NCI-H446 (cell line): ENCODE measurements at places on chromosomes 16 and 17.
A peak's percentile ranks its signal among the peaks of the same experiment; 100 is the strongest.

GRCh38 chr16:87823181-87823929, 46.0 kb downstream of the SLC7A5 start:
- DNase-seq = no peak

DNA sequence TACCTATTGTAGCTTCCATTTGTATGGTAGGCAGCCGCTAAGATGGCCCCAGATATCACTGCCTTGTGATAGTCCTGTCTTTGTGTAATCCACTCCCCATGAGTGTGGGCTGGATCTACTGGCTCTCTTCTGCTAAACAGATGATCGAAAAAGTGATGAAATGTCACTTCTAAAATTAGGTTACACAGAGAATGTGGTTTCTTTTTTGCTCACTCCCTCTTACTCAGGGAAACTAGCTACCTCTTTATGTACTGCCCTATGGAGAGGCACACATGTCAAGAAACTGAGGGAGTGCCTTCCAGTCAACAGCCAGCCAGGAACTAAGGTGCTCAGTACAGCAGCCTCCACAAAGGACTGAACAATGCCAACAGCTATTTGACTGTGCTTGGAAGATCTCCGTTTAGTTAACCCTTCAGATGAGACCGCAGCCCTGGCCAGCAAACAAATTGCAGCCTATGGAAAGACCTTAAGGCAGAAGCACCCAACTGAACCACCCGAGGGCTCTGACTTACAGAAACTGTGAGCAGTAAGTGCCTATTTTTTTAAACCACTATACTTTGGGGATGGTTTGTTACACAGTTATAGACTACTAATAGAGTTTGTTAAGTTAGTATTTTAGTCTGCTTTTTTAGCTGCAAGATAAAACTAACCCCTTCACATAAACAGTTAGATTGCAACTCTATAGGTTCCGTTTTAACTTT, 113.2 kb upstream of the MAF start:
- no peak for DNase-seq

GRCh38 chr16:75026892-75027391, 28.1 kb downstream of the ZNRF1 start:
- DNase-seq = no peak

DNA sequence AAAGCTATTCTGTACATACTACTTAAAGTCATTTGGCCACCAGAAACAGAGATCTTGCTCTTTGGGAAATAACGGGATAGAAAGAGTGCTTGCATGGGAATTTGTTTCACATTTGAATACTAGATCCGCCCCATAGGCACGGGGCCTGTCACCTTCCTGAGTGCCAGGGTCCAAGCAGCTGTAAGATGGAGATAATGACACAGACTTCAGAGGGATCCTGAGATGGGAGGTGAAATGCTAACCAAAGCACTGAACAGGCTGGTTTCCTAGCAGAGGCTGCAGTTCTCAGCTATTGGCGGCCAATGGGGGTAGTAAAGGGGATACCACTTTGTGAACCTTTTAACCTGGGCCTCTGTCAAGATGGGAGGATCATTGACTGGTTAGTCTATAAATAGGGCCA, 225.4 kb downstream of the IRF8 start:
- no peak for DNase-seq

DNA sequence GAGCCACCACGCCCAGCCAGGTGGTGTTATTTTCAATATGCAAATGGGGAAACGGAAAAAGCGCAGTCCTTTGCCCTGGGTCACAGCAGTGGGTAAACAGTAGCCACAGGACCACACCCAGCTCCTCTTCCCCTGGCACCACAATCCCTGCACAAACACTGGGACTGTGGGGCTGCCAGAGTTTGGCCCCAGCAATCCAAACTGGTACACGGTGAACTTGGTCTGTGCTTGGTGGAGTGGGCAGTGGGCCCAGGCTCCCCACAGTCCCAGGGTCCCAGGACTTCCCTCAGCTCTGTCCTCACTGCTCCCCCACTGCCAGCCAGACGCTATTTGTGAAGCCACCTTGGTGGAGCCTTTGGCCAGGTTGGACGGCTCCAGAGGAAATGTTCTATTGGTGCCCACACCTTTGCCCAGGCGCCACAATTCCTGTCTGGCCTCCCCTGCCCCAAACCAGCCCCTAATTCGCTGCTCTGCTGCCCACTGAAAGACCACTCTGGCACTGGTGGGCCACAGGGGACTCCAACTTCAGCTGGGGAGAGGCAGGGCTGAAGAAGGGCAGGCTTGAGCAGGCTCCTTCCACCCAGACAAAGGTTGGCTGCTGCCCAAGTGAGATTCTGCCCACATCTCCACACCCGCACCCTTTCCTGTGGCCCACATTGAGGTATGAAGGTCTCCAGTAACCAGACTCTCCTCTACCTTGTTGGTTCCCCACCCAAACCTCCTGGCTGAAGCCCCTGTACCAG, 2.1 kb downstream of the CHAD start:
- DNase-seq = no peak

DNA sequence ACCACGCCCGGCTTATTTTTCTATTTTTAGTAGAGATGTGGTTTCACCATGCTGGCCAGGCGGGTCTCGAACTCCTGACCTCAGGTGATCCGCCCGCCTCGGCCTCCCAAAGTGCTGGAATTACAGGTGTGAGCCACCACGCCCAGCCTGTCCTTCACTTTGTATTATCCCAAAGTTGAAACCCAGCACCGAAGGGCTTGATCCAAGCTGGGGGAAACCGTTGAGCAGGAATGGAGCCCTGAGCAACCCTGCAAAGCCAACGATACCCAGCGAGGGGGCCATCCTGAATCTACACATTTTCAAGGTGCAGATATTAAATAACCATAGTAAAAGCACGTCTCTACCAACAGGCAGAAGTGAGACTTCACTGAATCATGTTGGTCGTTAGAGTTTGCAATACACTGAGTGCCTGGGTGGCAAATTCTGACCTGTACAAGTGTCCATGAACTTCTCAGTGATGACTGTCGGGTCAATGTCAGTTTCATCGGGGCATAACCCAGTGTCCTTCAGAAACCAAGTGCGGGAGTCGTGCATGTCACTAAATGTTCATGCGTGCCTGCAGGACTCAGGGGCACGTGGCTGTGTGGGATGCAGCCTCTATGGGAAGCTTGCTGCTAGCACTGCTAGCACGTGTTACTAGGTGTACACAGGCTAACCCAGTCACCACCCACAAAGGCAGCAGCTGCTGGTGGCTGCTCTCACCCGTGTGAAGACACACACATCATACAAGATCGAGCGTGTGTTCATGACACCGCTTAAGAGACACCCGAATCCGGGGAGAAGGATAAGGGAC, 10.5 kb upstream of the RBFOX3 start:
- no peak for DNase-seq

DNA sequence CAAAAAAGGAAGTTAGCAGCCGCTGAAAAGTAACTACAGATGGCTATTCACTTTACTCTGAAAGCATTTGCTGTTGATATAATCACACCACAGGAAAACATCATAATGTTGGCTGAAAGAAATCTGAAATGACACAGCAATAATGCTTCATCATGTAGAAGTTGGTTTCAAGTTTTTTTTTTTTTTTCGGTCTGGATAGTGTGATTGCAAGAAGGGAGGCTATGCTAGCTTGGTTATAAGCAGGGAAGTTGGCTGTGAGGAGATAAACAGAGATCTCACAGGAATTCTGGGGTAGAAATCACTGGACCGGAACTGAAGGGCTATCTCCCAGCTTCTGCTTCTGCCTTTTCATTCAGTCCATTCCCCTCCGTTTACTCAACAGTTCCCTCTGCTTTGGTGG, 57.9 kb downstream of the MYO1D start:
- no peak for DNase-seq

GRCh38 chr17:27442702-27443101, 13.5 kb upstream of the KSR1 start:
- DNase-seq = no peak

- no peak for DNase-seq
Observed at GRCh38 chr17:28527859-28528258, 21.7 kb downstream of the FOXN1 start.

DNA sequence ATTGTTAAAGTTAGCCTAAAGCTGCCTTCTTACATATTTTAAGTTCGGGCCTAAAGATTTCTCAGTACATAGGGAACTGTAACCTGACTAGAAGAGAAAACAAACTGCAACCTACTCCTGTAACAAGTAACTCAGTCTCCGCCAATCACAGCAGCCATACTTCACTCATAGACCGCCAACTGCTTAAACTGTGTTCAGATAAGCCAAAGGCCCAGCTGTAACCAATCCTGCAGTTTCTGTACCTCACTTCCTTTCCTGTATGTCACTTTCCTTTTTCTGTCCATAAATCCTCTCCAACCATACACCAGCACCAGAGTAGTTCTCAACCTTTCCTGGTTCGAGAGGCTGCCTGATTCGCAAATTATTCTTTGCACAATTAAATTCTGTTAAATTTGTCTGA, 41.5 kb downstream of the GLG1 start:
- no peak for DNase-seq

DNA sequence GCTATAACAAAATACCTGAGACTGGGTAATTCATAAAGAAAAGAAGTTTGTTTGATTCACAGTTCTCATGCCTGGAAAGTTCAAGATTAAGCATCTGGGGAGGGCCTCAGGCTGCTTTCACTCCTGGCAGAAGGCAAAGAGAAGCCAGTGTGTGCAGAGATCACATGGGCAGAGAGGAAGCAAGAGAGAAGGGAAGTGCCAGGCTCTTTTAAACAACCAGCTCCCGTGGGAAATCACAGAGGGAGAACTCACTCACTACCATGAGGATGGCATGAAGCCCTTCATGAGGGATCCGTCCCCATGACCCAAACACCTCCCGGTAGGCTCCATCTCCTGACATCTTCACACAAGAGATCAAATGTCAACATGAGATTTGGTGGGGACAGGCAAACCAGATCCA, 501.6 kb downstream of the MAF start:
- DNase-seq = no peak

DNA sequence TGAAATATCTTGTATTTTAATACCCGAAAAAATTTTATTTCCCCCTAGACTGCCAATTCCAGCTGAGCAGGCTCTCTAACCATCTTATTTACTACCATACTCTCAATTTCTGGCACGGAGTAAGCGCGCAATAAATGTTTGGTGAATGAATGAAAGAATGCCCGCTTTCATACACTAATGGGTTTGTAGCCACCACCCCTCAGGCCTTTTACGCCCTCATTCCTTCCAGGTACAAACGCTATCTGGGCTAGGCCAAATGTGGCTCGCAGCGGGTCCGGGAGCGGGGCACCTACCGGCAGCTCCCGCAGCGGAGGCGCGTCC, 536 bp upstream of the PLD2 start:
- no peak for DNase-seq

DNA sequence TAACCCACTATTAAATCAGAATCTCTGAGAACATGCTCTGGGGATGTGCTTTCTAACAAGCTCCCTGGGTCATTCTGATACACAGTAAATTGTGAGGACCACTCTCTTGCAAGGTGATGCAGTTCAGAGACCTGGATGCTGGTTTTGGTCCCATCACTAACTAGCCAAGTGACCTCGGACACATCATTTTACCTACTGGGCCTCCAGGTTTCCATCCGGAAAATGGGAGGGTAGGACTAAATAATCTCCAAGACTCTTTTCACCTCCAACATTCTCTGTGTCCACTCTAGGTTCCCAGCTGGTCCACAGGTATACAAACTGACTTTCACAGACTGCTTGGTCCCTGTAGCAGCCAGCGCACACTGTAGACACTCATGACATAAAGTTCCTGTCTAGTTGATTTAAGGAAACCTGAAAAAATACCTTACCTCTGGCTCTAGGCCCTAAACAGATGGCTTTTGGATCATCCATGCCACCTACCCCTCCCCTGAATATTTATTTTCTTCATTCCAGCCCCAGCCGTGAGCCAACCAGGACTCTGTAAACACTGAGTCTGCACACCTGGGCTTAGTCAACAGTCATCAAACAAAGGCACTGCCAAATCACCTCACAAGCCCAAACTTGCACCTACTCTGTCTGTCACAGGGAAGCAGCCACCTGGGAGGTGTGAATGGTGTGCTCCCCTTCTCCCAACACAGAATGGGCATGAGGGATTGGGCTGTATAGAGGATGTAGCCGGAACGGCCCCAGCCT, 51.3 kb upstream of the MRPS23 start:
- no peak for DNase-seq

DNA sequence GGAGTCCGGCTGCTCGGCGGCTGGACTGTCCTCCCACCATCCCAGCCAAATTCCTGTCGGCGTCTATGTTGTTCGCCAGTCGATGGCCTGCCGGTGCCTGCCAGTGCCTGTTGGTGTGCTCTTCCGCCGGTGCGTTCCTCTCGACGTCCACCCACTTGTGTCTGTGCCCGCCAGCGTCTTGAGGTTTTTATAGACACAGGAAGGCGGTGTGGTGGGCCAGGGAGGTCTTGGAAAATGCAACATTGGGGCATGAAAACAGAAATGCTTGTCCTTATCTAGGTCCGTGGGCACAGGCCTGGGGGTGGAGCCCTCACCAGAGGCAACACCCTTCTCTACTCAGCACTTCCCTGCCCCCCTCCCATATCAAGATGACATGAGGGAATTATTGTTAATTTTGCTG, 167.8 kb downstream of the IRF8 start:
- DNase-seq = no peak

DNA sequence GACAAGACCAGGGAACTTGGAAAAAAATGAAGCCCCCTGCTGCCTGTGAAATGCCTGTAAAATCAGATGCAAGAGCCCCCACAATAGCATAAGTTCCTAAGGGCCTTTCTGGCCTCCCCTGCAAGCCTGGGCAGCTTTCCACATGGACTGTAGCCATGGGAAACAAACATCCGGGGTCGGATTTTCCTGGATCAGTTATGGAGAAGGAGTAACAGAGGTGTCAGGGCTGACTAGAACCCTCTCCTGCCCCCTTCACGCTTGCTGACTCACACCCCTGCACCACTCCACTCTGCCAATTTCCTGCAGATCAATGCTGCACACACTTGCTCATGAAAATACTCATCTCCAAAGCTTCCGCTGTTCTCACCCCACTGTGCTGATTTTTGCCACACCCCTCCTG, 258.6 kb downstream of the CBLN1 start:
- DNase-seq = peak; percentile 54

DNA sequence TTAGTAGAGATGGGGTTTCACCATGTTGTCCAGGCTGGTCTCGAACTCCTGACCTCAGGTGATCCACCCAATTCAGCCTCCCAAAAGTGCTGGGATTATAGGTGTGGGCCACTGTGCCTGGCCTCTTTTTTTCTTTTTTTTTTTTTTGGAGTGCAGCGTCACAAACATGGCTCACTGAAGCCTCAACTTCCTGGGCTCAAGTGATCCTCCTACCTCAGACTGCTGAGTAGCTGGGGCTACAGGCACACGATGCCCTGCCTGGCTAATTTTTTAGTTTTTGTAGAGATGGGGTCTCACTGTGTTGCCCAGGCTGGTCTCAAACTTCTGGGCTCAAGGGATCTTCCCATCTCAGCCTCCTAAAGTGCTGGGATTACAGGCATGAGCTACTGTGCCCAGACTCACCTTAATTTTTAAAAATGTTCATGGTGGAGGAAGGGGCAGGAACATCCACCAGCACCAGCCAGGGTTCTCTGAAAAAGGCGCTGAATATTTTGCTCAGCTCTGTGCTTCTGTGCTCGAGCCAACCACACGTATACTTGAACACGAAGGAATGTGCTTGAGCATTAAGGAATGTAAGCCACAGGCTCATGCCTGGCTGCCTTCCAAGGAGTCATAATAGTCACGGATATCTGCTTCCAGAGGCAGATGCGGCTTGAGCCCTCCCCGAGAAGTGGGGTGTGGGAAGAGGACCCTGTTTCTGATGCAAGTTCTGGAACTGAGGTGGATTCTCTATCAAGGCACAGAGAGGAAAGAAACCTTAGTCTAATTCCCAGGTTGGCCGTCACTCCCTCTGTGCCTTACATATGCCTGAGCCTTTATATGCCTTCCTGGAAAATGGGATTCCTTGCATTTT, 65.5 kb upstream of the CREBBP start:
- peak; percentile 44 for DNase-seq
